ENCODE measurements at places on chromosomes 7 and 10.

GRCh38 chr10:93916257-93917063 is 22.7 kb downstream of the SLC35G1 start:
- DNase-seq: peak; percentile 64

DNA sequence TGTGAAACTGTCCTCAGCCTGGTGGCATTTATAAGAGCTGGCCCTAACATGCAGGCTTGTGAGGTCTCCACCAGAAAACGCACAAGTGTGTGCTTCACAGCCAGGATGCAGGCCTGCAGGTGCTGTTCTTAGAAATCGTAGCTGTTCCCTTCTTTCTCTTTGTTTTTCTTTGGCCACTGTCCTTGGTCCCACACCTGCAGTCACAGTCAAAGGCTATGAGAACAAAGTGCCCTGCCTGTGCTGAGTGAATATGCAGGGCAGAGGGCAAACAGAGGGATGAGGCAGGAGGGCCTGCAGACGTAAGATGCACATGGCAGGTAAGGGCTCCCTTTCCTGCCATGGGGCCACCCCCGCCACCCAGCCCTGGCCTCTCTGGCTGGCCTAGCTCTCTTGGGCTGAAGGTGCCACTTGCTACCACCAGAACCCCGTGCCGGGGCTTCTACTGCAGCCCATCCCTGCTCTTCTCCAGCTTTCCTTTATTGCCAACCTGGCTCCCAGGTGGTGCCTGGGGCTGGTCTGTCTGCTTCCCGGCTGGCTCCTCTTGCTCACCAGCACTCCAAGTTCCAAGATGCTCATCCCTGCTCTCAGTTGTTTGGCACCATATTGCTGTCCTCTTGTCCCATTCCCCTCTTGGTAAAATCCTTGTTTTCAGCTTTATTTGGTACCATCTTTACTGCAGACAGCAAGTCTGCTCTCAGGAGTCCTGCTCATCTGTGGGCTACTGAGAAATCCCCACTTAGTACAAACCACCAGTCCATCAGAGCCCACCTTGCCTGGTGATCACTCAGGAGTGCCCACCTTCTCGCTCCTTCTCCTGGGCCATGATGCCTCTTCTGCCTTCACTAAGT is 308.1 kb upstream of the ZMIZ1 start:
- no peak for DNase-seq

GRCh38 chr10:88455831-88456230 is 127.3 kb downstream of the RNLS start:
- DNase-seq: peak; percentile 50

DNA sequence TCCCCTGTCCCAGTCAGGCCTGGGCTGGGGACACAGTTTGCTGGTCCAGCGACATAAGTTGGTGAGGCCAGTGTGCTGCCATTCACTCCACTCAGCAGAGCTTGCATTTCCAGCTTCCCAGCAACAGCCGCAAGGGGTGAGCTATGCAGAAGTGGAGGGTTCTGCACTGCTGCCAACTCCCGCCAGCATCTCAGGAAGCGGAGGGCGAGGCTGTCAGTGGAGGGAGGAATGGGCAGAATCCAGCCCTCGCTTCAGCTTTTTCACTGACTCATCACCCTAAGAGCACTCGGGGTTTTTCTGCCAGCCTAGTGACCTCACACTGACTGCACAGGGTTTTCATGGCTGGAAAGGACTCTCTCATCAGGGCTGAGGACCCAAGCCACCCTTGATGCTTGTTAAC is 625.1 kb upstream of the MKI67 start:
- DNase-seq: no peak

DNA sequence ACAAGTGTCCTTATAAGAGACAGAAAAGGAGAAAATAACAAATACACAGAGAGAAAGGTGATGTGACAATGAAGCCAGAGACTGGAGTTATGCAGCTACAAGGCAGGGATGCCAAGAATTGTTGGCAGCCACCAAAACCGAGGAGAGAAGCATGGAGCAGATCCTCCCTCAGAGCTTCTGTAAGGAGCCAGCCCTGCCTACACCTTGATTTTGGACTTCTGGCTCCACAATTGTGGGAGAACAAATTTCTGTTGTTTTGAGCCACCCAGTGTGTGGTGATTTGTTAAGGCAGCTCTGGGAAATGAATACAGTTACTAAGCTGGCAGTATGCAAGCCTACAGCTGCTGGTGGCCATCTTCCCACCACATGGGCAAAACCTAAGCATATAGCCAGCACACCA is 163.6 kb downstream of the GRM8 start:
- no peak for DNase-seq

GRCh38 chr7:39574673-39575349 is 8.6 kb downstream of the YAE1 start:
- DNase-seq: no peak

- DNase-seq: no peak
Observed at GRCh38 chr7:2072042-2072441, 160.7 kb downstream of the MAD1L1 start.

DNA sequence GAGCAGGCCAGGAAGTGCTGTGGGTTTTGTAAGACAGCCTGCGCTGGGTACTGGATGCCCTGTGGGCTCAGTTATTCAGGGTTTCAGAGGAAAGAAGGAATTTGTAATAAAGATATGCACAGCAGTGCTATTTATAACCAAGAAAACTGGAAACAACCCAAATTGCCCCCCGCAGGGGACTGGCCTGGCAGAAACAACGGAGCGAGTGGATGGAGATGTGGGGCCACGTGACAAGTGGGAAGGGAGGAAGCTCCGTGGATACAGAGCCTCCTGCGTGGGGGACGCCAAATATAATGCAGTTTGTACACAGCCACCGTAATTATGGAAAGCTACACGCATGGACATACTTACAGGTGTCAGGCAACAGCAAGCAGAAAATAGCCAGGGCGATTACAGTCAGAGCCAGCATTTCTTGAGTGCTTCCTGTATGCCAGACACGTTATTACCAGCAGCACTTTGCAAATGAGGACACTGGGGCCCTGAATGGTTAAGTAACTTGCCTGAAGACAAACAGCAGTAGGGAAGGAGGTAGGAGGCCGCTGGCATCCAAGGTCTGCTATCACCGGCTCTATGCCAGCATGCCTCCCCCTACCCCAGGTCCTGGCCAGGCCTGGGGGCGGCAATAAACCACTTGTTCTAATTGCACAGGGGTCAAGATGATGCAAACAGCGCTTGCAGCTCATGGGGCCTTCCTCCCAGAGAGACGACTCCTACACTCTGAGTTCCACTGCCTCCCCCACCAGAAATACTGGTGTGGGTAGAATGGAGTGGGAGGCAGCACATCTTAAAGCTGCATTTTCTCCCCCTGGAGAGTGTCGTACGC is 8.7 kb upstream of the CAMK2B start:
- DNase-seq: peak; percentile 19

DNA sequence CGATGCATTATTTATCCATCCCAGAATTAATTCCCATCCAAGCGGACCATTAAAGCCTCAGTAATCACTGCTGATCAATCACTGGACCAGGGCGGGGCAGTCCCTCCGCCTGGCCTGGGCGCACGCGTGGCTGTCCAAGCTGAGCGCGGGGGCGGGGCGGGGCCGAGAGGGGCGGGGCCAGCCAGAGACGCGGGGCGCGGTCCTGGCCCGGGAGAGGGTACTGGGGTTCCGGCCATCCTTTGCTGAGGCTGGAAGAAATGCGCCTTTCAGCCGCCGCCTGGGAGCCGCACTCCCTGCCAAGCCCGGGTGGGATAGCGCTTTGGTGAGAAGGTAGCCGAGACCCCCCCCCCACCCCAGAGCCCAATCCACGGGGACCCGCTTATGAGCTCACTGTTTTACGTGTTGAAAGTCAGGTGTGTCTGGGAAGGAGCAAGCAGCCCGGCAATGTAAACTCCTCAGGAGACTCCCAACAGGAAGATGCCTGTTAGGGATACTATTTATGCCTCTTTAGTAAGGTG is at the start of gene ARHGAP22:
Gene ARHGAP22, minus strand, starts transcription at position 83 of the 518 bp plus-strand sequence. CDS start 277 bp downstream, outside the sequence.
- peak; percentile 28 for DNase-seq

- peak; percentile 62 for DNase-seq
Observed at GRCh38 chr7:42831718-42832522, 80.0 kb downstream of the C7orf25 start.

GRCh38 chr7:92667816-92668535 is 77.8 kb upstream of the FAM133B start:
- DNase-seq: no peak

DNA sequence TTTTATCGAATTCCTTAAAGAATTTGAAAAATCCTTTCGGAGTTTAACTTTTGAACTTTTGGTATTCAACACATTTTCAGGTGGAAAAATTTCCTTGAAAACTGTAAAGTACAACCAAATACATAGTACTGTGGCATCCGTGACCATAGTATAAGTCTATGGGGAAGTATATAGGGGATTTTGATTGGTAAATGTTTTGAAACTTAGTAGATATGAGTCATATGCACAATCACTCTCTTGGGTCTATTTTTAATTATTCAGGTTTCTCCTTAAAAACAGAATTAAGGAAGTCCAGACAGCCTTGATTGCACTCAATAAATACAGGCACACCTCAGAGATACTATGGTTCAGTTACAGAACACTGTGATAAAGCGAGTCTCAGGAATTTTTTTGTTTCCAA is 64.2 kb downstream of the AVL9 start:
- no peak for DNase-seq

GRCh38 chr7:106840342-106840741 is 24.7 kb upstream of the PIK3CG start:
- peak; percentile 52 for DNase-seq

DNA sequence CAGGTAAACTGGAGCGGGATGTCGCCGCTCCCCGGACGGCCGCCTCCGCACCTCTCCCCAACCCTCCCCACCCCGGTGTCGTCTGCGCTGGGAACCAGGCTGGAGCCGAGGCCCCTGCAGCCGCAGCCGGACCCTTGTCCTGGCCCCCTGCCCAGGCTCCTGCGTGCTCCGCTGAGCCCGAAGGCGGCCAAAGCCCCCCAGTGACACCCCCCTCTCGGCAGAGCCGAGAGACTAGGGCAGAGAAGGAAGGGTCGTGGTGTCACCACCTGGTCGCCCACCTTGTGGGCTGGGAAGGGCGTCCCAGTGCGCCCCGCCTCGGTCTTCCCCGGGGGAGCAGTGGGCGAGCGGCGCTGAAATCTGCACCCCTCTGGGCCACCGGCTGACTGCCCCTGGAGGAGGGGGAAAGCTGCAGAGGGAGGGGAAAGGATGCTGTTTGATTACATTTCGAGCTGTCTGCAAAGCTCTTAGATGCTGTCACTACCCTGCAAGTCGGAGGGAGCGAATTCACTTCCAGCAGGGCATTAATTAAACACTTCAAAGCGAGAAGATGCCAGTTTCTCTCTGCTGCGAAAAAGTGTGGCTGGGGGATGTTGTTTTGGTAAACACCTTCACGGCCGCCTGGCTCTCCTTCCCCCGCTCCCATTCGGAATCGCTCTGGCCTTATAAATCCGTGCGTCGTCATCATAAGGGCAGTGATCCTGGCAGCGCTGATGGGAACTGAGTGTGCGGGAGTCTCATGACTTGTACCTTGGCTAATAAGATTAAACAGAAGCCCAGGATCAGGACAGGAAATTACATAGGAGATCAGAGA is 622 bp downstream of the DYNC1I1 start:
- DNase-seq: peak; percentile 44

DNA sequence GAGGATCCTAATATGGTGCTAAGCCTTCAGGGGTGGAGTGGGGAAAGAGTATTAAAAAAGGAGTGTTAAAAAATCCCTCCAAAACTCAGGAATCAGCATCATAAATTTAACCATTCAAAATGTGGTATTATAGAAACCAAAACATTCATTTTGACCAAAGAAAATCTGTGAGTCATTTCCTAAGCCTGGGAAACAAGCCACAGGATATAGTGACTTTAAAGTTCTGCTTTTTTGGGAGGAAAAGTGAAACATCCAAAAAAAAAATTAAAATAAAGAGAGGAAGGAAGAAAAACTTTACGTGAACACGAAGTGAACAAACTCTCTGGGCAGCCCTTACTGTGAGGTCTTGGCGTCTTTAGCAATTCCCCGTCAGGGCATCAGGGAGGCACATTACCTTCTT is 74.0 kb upstream of the GSDME start:
- DNase-seq: peak; percentile 63

DNA sequence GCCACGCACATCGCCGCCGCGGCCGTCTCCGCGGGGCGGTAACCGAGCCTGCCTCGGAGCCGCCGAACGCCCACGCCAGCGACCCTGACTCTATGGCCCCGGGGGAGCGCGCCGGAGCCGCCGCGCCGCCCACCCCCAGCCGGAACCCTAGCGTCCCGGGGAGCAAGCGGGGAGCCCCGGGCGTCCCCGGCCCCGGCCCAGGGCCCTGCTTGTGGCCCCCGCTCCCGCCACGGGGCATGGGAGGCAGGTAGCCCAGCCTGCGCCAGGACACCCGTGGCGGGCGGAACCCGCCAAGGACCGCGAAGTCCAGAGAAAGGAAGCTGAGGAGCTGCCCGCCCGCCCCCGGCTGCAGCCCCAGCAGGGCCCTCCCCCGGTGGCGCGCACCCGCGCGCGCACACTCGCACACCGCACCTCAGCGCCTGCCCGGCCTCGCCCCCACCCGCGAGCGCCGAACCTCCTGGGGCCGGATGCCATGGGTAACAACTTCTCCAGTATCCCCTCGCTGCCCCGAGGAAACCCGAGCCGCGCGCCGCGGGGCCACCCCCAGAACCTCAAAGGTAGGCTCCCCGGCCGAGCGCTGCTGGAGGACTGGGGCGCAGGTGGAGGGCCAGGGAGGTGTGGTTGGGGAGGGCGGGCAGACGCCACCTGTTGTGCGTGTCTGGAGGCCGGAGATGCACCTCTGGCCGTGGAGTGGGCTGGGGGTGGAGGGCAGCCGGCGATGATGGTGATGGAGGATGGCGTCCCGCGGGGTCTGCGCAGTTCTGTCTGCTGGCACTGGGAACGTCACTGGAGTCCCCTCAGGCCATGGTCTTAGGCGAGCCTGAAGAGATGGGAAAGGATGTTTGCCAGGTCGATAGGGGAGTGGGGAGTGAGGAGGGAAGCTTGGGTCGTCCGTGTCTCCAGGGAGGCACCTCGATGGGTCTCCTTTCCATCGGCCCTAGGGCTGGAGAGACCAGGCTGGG is 692 bp downstream of the NEURL1 start:
- DNase-seq: no peak

DNA sequence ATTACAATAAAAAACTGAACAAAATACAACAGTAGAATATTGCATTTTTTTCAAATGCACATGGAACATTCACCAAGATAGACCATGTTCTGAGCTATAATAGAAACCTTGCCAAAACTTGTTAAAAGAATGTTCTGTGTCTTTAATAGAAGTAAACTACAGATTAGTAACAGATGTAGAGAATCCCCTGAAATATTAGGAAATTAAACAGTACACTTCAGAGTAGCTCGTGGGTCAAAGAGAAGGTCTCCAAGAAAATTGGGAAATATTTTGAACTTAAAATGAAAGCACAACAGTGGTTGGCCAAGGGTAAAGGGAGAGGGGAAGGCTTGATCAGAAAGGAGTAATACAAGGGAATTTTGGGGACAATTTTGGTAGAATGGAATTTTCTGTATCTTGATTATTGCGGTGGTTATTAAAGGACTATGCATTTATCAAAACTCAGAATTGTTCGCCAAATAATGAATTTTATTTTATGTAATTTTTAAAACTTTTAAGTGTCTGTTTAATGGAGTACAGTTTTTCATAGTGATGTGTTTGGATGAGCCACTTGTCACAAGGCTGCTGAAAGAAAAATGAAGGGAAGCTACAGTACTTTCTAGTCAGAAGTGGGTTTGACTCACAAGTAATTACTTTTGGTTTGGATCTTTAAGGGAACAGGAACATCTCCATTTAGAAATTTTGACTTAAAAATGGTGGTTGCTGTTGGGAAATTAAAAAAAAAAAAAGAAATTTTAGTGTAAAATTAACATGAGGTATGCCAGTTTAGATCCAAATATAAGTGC is 10.2 kb downstream of the PLEKHA8 start:
- no peak for DNase-seq

GRCh38 chr7:40580776-40581175 is 446.0 kb downstream of the SUGCT start:
- DNase-seq: no peak

Data from fibroblast of pulmonary artery (primary cell).